GM23338 (cell line): ENCODE measurements at places on chromosomes 13 and 19. TPM values are rescaled to one million over a fixed set of nuclear protein-coding genes. Genes with fewer than 3 reads are reported as not detected.

DNA sequence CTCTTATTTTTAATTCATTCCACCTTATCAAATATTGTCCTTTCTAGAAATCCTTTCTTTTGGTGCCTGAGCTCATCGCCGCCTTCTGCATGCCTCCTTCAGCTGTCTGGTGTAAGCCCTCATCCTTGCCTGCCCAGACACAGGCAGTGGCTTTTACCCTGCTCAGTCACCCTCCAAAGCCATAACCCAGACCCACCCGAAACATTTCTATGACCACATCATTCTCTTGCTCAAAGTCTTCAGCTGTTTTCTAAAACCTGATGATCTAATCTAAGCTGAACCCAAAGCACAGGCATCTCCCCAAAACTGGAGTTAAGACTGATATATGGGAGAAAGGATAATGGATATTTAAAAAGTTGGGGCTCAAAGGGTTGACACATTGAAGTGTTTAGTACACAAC lies 753.7 kb upstream of the SGCG start:
- DNase-seq = no peak

GRCh38 chr19:33416307-33417215 lies 43.1 kb downstream of the CEBPG start:
- peak; percentile 90 for DNase-seq

- no peak for DNase-seq
These were observed 8.0 kb downstream of the SSBP4 start for GRCh38 chr19:18427080-18427742.

GRCh38 chr13:110307767-110308655 lies 927 bp downstream of the COL4A2 start:
- peak; percentile 85 for DNase-seq

GRCh38 chr13:37833411-37833810 lies 36.2 kb downstream of the TRPC4 start:
- DNase-seq = no peak

The CLEC4G gene
- polyA plus RNA-seq = 0.65 and 0.70 TPM in 2 replicates
